Lung microvascular endothelial cell (primary cell): ENCODE measurements at places on chromosomes 7 and 10.
A peak's percentile ranks its signal among the peaks of the same experiment; 100 is the strongest.

- DNase-seq = peak; percentile 82
These were observed 87.8 kb downstream of the BTRC start for GRCh38 chr10:101441541-101442455.

DNA sequence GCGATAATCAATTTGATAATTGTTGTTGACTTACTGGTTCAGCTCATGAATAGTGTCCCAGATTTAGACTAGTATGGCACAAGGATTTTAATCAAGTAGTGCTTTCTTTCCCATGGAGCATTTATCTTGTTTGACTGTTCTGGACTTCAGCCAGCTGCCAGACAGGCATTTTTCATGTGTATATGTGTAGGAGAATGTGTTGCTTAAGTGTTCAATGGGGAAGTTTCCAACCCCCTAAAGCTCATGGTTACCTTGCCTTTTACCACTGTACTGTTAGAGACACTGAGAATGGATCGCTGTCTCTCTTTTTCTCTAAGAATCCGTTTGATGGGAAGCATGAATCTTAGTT, 103.9 kb downstream of the LRRC4 start:
- DNase-seq = peak; percentile 48

DNA sequence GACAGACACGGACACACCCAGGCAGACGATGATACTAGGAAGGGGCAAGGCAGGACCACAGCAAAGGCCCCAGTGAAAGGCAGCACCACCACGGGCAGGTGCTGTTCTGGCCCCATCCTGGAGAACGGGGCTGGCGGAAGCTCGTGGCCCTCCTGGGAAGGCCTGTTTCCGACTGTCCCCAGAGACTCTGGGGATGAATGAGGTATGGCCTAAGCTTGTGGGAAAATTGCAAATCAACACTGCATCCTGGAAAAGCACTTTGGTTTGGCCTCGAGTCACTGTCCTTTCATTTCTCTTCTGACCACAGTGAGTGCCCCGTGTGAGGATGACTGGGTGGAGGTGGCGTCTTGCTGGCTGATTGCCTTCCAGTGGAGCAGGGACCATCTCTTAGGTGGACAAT, 81.6 kb upstream of the ANLN start:
- DNase-seq = no peak

DNA sequence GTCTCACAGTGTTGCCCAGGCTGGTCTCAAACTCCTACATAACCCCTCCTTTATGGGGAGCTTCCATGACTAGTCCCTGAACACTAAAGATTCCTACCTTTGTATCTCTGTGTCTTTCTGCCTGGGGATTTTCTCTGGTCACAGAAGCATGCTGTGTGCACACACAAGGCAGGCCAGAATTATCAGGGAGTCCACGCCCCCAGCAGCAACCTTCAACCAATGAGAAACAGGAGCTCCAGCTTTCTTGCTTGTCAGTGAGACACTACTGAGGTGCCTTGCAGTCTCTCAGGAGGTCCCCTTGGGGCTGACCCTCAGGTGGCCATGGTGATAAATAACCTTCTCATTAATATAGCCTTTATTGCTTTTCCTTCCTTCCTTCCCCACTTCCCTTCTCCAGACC, 45.1 kb upstream of the AUTS2 start:
- no peak for DNase-seq

DNA sequence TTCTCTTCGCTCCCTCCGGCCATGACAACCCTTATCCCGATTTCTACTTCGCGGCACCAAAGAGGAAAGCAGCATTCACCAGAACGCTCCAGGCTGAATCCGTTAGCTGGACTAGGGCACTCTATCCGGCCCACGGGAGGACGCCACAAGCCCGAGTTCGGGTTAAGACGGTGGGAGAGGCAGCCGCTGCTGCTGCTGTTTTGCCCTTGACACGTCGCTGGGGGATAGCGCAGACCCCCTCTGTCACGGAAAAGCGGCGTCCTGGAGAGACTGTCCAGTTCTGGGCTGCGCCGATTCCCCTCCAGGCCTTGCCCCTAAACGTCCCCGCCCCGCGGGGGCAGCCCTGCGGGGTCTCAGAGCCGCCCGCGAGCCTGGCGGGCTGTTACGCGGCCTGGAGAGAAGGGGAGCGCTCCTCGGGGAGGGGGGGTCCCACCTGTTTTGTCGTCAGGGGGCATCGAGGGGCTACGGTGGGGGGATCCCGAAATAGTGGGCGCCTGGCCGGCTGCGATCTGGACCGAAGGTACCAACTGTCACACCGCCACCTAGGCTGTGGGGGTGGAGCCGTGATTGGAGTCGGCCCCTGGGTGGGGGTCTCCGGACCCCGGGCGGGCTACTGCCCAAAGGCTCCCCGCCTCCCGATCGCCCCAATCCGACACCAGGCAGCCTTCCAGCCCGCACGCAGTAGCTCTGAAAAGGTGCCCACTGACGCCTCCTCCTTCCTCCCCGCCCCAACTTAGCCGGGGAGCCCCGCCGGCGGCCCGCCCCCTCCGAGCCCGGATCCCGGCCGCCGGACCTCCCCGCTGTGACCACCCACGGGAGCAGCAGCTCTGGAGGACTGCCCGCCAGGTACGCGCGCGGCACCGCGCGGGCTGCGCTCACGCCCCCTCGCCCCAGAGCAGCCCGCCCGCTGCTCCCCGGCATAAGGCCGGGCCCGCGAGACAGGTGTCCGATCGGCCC, 772 bp downstream of the SGMS1 start:
- DNase-seq = peak; percentile 51

- DNase-seq = peak; percentile 41
These were observed 640.3 kb downstream of the NRG3 start for GRCh38 chr10:82515256-82515655.

DNA sequence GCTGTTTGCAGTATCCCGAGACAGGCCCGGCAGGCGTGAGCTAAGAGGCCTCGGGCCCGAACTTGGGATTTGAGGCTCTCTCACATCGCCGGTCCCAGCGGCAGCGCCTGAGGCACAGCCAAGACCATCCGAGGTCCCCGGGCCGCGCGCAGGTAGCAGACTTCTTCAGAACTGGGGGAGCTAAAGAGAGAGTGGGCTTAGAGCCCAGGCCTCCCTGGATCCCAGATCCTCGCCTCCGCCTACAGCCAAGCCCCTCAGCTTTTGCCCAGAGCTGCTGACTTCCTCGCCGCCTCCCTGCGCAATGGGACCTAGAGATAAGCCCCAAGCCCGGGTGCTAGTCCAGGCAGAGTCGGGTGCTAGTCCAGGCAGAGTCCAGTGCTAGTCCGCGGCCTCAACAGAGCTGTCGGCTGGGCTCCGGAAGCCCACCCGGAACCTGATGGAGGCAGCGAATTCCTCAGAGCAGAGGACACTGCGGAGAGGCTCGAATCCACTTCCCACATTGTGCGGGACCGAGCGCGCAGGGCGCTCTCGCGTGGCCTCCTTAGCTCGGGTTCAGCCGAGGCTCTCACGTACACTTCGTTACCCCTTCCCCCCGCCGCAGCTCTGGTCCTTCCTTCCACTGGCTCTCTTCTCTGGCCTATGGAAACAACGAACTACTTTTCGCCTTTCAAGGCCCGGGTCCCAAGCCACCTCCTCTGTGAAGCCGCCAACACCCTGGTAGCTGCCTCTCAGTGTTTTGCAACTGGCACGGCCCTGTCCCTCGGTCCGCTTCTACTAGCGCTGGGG, 5.8 kb downstream of the LBX1 start:
- no peak for DNase-seq

- no peak for DNase-seq
These were observed 26.7 kb downstream of the DMBT1 start for GRCh38 chr10:122587098-122587760.

GRCh38 chr7:148726385-148726784, 27.7 kb downstream of the CUL1 start:
- DNase-seq = no peak

DNA sequence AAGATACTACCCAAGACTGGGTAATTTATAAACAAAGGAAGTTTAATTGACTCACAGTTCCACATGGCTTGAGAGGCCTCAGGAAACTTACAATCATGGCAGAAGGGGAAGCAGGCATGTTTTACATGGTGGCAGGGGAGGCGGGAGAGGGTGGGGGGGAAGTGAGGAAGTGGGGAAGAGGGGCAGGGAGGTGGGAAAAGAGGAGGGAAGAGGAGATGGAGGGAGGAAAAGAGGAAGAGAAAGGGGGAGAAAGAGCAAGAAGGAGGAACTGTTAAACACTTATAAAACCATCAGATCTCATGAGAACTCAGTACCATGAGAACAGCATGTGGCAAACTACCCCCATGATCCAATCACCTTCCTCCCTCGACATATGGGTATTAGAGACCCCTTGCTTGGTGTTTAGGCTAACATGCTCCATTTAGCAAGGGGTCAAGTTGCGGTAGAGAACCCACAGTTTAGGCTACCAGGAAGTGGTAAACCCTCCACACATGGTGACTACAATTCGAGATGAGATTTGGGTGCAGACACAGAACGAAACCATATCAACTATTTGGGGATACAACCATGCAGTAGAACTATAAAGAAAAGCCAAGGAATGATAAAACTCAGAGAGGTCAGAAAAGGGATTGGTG, 3.5 kb upstream of the LMBR1 start:
- DNase-seq = peak; percentile 31

- DNase-seq = no peak
These were observed 14.1 kb upstream of the CCSER2 start for GRCh38 chr10:84314275-84314674.

DNA sequence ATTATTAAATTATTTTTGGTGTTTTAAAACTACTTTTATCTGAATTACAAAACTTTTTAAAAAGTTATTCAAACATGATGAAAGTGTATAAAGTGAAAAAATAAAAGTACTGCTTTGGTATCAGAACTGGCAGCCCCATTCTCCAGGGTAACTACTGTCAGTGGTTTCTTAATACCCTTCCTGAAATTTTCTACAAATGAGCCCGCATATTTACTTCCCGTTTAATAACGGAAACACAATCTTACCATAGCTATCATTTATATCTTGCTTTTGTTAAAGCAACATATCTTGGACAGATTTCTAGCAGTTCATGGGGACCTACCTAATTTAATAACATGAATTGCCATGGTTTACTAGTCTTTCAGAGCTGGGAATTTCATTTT, 249.9 kb downstream of the RNLS start:
- no peak for DNase-seq

GRCh38 chr10:18421726-18422293, 229.6 kb downstream of the NSUN6 start:
- DNase-seq = no peak

DNA sequence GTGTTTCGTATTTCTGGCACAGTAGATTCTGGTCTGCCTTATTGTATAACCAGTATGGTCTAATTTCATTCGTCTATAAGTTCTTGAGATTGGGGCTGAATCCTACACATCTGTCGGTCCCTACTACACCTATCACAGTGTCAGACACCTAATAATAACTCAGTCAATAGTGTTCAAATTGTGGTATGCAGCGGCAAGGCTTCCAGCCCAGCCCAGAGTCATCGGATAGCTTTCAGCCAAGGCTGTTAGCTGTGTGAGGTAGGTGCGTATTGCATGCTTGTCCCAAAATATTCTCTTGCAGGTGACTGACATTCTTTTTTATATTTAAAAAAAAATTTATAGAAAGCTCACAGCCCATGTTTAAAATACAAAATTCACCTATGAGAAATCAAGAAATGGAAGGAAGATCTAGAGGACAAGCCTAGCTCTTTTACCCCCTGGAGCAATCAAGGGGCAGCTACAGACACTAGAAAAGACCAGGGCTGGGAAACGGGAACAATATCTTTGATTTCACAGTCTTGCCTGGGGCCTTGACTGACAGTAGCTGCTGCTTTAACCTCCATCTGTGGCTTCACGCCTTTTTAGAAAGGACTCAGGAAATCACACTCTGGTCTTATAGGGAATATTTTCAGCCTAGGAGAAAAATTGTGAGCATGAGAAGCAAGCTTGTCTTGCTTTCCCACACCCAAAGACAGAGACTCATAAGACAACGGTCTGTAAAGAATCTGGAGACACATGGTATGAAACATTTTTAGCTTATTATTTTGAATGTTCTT, 9.5 kb upstream of the ASB4 start:
- DNase-seq = no peak

DNA sequence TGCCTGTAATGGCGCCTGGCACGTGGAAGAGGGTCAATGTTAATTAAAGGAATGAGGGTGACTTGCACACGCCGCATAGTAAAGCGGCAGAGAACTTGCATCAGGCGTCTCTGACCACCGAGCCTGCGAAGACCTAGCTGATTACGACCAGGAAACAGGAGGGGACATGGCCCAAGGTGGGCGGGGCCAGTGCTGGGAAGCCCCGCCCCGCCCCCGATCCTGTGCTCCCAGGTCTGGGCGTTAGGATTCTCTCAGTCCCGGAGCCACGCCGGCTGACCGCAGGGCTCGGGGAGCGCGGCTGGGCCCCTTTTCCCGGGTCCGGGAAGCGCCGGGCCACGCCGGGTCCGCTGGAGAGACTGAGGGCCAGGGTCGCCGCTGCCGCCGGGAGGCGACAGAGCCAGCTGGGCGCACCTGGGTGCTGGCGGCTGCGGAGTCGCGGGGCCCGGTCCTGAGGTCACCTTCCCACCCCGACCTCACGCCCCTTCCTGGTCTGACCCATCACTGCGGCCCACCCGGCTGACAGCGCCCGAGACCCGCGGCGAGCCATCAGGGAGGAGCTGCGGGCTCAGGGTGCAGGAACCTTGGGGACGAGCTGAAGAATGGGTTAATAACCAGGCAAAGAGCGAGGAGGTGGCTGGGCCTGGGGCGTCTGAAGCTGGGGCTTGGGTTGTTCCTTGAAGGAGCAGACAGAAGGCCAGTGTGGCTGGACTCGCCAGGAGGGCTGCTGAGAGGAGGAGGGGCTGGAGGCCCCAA, 23.0 kb upstream of the GRID1 start:
- peak; percentile 40 for DNase-seq

- DNase-seq = no peak
These were observed 49.7 kb downstream of the SEMA3A start for GRCh38 chr7:84144935-84145334.

- DNase-seq = no peak
These were observed 290.2 kb downstream of the C7orf25 start for GRCh38 chr7:42621543-42622219.

GRCh38 chr7:34332006-34332405, 326.0 kb upstream of the NPSR1 start:
- DNase-seq = no peak

DNA sequence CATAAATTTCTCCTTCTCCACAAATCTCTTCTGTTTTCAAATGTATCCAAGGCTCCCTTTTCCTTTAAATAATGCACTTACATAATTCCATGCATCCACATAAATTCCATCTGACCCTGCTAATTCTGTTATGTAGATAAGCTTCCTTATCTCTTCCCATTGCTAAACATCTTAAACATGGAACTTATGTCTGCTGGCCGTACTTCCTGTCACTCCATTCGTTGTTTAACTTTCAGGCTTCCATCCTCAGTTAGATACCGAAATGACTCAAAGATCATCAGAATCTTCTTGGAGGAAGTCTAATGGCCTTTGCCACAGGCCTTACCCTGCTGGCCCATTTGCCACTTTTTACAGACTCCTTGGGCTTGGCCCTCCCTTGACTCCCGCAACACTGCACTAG, 330.9 kb downstream of the GFRA1 start:
- no peak for DNase-seq

- no peak for DNase-seq
These were observed 6.1 kb upstream of the SH3PXD2A start for GRCh38 chr10:103861505-103861904.
